CD4-positive, alpha-beta T cell treated with Interleukin-12 subunit alpha and Interleukin-12 subunit beta, for 1 hour (primary cell): ENCODE measurements at places on chromosomes 13 and 19.
A peak's percentile ranks its signal among the peaks of the same experiment; 100 is the strongest.

GRCh38 chr19:50897612-50898011 is 13.6 kb downstream of the KLK4 start:
- DNase-seq, result no peak

GRCh38 chr13:24032252-24032651 is 128.3 kb upstream of the SPATA13 start:
- no peak for DNase-seq

DNA sequence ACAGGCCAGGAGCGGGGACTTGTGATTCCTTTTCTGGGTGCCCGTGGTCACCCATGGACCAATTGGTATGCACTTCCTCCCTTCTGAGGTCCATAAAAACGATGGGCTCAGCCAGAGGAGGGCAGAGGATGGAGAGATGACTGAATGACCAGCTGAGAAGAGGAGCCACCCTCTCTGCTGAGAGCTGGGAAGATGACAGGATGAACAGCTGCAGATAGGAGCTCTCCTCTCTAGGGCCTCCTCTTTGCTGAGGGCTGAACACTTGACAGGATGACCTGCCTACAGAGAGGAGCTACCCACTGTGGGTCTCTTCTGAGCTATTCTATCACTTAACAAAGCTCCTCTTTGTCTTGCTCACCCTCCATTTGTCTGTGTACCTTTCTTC is 4.1 kb downstream of the IGFL4 start:
- DNase-seq, result no peak

DNA sequence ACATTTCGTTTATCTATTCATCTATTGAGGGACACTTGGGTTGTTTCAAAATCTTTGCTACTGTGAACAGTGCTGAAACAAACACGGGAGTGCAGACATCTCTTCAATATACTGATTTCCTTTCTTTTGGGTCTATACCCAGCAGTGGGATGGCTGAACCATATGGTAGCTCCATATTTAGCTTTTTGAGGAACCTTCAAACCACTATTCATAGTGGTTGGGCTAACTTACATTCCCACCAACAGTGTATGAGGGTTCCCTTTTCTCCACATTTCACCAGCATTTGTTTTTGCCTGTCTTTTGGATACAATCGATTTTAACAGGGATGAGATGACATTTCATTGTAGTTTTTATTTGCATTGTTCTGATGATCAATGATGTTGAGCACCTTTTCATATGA is 798.2 kb downstream of the UQCRFS1 start:
- no peak for DNase-seq

- no peak for DNase-seq
These were observed 452.6 kb downstream of the DIAPH3 start for GRCh38 chr13:59710996-59711701.

GRCh38 chr19:2081873-2082810 is 14.0 kb downstream of the MOB3A start:
- peak; percentile 72 for DNase-seq
